Kidney (tissue), 22 donors: ENCODE measurements at places on chromosomes 7 and 10. TPM values are rescaled to one million over a fixed set of nuclear protein-coding genes. Genes with fewer than 3 reads are reported as not detected.

Gene RADIL
- total RNA-seq: 1.0 TPM

Gene PYROXD2
- 14.1 TPM for total RNA-seq

DNA sequence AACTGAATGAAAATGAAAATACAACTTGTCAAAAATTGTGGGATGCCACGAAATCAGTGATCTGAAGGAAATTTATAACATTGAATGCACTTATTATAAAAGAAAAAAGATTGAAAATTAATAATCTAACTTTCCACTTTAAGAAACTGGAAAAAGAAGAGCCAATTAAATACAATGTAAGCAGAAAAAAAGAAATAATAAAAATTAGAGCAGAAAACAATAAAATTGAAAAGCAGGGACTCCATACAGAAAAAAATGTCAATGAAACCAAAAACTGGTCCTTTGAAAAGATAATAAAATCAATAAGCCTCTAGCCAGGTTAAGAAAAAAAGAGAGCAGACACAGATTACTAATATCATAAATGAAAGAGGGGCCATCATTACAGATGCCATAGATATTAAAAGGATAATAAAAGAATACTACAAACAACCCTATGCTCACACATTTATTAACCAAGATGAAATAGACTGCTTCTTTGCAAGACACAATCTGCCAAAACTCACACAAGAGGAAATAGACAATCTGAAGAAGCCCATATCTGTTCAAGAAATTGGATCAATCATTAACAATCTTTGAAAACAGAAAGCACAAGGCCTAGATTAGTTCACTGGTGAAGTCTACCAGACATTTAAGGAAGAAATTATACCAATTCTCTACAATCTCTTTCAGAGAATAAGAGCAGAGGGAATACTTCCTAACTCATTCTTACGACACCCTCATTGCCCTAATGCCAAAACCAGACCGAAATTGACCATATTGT lies 233.8 kb upstream of the NEBL start:
- no peak for DNase-seq

GRCh38 chr10:122221958-122222357 lies 49.1 kb upstream of the BTBD16 start:
- no peak for DNase-seq

DNA sequence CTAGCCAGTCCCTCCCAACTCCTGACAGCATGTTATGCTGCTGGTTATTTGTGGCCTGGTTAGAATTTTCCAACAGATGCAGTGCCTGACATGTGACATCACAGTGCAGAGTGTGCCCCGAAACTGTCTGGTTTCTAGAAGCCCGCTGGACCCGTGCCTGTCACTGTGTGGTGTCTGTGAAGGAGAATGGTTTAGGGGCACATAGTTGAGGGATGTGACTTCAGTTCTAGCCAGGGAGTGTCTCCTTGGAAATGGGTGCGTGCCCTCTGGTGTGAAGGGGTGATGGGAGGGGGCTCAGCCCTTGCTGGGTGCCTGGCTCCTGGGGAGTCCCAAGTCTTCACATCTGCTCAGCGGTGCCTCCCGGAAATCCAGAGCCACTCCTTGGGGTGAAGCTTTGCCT lies 303.6 kb downstream of the GLRX3 start:
- DNase-seq: no peak

- DNase-seq: no peak
These were observed 49.8 kb downstream of the PLCE1 start for GRCh38 chr10:94043431-94043990.

GRCh38 chr10:104336821-104337467 lies 1.3 kb downstream of the ITPRIP start:
- DNase-seq: peak; percentile 29
